Stimulated activated naive CD4-positive, alpha-beta T cell treated with Interleukin-2 at 50 U/mL for 16 hours (primary cell): ENCODE measurements at places on chromosomes 13 and 19.
A peak's percentile ranks its signal among the peaks of the same experiment; 100 is the strongest.

DNA sequence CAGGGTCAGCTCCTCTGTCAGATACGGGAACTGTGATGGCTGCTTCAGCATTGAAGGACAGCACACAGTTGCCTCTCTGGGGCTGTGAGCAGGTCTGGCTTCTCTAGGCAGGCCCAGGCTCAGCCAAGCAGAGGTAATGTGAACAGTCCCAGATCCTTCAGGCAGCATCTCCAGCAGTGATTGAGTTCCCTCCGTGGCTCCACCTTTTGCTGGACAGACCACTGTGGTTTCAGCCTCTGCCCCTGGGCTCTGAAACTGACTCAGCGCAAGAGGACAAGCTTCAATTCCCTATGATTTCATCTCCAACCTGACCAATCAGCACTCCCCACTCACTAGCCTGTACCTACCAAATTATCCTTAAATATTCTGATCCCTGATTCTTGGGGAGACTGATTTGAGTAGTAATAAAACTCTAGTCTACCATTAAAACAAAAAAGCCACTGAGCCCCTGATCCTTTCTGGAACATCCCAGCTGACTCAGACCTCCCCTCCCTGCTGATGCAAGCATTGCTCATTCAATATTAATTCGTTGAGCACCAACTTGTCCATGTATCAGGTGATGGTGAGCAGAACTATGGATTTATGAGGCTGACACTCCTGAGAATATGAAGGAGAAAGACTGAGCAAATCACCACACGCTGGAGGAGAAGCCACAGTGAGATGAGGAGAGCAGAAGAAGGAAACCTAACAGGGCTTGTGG lies 16.7 kb downstream of the GSX1 start:
- no peak for DNase-seq

GRCh38 chr13:93620181-93620765 lies 393.7 kb downstream of the GPC6 start:
- DNase-seq: no peak

DNA sequence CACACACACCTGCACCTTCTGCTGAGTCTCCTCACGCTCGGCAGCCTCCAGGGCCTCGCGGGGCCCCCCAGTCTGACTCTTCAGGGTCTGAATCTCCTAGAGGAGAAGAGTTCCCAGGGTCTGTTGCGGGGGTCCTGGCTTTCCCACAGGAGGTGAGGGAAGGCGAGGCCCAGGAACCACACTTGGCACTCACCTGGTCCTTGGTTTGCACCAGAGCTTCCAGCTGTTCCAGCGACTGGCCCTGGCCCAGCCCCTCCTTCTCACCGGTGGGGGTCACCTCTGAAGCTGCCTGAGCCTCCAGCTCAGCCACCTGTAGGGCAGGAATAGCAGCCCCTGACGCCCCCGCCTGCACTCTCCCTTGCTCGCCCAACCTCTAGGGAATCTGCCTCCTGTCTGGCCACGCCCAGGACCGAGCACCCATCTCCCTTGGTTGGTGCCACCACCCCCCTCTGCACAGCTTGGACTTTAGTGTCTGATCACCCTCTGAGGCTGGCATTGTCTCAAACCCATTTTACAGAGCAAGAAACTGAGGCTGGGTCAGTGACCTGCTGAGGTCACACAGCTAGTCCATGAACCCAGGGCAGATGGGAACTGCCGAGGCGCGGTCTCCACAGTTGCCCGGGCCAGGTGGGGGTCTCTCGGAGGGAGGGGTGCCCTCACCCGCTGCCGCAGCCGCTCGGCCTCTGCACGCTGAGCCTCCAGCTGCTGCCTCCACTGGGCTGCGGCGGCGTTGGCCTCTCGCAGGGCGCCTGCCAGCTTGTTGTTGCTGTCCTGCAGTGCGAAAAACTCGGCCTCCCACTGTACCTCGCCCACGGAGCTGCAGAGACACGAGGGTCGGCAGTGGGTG lies 9.5 kb downstream of the HOMER3 start:
- DNase-seq: no peak

- no peak for DNase-seq
Measured at GRCh38 chr13:109700176-109700575, 86.2 kb downstream of the IRS2 start.

- peak; percentile 63 for DNase-seq
Measured at GRCh38 chr19:12035220-12036172, at the start of gene ZNF433. TSS of gene ZNF433 (minus strand) at chr19:12035679. CDS start at chr19:12035539, 140 bp downstream.

DNA sequence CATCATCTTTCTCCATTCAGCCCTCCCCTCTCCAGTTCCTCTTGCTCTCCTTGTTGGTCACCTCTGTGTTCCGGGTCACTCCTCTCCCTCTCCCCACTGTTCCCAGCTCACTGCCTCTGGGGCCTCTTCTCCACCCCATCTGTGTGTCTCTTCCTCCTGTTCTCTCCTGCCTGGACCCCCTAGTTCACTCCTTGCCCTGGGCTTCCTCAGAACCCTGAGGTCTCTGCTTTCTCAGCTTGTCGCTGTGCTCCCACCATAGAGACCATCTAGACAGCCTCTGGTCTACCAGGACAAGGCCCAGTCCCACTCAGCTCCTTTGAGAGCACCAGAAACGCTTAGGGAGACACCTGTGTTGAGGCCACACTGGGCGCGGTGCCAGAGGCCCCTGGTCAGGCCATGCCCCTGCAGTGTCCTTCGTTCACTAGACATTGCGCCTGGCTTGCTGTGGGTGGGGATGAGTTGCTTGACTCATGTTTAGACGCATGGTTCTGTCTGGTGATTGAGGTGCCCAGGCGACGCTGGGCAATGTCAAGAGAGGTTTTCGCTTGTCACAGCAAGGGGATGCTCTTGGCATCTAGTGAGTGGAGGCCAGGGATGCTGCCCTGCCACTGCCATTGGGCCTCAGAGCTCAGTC lies 4.8 kb downstream of the LENG9 start:
- no peak for DNase-seq

GRCh38 chr19:32453736-32454135 lies 48.2 kb downstream of the DPY19L3 start:
- no peak for DNase-seq

- no peak for DNase-seq
Measured at GRCh38 chr13:32334671-32335070, 19.4 kb downstream of the BRCA2 start.

DNA sequence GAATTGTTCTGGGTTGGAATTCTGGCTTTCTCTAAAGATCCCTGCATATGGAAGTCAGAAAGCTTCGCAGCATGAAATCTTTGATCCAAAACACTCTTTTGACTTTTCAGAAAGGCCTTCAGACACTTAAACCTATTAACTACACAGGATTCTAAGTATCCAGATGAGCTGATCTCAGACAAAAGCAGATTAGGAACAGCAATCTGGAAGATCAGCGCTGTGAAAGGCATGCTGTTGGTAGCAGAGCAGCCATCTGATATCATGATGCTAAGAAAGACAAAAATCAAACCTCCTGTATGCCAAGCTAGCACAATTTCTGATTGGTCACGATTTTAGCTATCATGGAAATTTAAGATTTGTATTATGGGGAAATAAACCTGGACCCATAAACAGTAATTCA lies 589.9 kb downstream of the GPC5 start:
- DNase-seq: no peak

GRCh38 chr13:22134261-22134660 lies 463.4 kb downstream of the FGF9 start:
- DNase-seq: no peak

DNA sequence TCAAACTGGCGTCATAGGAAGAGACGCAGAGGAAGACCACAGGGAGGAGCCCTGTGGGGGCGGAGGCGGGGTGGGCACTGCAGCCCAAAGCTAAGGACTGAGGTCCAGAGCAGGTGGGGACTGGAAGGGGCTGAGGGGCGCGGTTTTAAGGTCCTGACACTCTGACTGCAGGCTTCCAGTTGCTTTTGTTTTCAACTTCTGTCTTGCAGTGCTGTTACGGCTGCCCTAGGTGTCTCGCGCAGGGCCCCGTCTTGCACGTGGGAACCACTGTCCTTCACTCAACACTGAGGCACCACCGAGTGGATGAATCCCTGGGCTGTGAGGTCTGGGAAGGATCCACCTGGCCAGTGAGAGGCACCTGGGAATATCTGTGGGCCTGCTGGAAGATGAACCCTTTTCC lies 76.0 kb downstream of the TEX29 start:
- no peak for DNase-seq

DNA sequence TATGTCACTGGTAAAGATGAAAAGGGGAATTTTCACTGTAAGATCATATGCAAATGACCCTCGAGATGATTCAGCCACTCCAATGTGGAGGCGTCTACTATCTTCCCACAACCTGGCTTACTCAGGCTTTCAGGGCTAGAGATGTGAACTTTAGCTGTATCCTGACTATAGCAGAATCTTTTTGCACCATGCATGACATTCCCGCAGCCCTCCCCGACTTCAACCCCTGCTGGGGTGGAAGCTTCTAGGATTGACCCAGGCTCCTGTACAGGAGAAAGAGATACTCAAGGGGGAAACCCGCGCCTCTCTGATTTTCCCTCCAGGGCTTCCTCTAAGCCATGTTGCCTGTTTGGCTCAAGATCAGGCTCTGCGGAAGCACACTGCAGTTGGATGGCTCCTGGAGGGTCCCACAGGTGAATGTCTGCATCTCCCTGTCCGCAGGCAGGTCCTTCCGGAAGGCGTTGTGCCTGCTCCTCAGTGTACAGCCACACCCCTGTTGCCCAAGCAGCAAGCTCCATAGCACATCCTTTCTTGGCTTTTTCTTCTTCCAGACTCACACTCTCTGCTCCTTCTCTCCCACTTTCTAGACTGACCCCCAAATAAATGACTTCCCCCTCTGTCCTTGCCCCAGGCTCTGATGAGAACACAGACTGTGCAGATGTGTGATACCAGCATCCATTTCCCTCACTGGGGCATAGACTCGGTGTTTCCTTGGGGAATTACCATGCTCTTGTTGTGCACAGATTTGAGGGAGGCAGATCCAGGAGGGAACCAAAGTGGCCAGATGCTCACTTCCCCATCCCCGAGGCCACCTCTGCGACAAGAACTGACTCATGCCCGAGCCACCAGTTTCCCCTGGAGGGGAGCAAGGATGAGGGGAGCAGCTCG lies 29.1 kb upstream of the POP4 start:
- DNase-seq: peak; percentile 37

- DNase-seq: no peak
Measured at GRCh38 chr19:46357846-46358583, 11.1 kb downstream of the PPP5C start.

DNA sequence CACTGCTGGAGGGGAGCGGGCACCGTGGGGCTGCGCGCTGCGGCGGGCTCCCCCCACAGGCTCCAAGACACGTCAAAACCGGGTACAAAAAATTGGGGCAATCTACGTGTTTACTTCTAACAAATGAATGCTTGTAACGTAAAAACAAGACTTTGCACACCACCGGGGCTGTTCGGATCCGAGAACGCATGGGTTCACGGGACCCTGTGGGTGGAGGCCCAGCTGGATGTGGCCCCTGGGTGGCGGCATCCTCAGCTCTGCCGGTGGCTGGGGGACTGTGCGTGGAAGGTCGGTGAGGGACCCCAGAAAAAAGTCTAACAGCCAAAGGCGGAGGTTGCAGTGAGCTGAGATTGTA lies 10.3 kb upstream of the SLC7A10 start:
- DNase-seq: no peak

DNA sequence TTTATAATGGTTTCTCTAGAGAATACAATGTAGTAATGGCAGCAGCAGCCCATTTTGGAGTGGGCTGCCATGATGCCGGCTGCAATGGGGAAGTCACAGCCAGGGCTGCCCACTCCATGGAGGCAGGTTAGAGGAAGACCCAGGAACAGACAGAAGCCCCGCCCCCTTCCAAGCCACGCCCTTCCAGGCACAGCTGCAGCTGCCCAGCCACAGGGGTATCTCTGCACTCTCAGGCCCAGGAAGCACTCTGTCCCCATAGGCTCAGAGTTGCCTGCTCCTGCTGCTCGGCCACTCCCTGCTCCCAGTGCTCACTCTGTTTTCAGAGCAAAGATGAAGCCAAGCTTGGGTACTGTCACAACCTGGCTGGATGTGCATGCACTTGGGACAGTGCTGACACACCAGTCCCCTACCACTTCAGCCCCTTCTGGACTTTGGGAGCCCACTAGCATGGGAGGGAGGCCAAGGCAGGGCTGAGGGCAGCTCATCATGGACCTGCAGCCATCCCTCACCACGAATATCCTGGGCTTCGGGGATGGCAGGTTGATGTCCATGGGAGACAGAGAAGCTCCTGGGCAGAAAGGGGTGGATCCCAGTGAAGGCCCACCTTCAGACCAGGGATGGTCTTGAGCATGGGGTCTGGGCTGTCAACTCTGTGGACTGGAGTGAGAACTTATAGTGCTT lies 1224.2 kb downstream of the SLITRK5 start:
- DNase-seq: no peak
